ENCODE measurements at places on chromosomes 4 and X. TPM values are rescaled to one million over a fixed set of nuclear protein-coding genes. Genes with fewer than 3 reads are reported as not detected.

DNA sequence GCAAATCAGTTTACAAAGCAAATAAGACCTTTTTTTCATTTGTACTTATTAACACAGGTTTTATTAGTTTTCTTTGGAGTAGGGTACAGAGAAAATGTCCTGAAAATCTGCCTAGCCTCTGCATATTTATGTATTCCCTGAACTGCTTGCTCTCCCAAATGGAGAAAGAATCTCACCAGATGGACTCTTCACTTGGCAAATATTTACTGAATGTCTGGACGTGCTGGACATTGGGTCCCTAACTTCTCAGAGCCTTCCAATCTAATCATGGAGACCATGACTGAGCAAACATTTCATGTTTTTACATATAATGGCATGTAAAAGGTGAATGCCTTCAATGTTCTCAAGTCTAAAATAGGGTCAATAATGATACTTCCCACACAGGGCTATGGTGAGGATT lies 126.0 kb downstream of the CHRDL1 start:
- no peak for DNase-seq

- DNase-seq, result no peak
These were observed 415.5 kb upstream of the FAT1 start for GRCh38 chr4:187139141-187139540.

PPP1R3F gene
- 14.4 TPM for total RNA-seq

DNA sequence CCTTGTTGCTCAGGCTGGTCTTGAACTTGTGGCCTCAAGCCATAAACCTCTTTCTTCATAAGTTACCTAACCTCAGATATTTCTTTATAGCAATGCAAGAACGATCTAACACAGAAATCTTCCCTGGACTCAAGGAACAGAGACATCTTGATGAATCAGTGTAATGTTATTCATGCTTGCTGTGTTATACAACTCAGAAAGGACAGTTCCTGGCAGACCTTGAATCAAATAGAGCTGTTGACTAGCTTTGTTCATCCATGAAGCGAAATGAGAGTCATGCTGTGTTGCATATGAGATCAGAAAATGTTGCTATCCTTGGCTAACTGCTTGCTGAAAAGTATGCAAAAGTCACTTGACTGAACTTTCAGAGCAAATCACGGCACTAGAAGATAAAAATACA lies 72.6 kb upstream of the ARHGAP24 start:
- DNase-seq, result peak; percentile 54

DNA sequence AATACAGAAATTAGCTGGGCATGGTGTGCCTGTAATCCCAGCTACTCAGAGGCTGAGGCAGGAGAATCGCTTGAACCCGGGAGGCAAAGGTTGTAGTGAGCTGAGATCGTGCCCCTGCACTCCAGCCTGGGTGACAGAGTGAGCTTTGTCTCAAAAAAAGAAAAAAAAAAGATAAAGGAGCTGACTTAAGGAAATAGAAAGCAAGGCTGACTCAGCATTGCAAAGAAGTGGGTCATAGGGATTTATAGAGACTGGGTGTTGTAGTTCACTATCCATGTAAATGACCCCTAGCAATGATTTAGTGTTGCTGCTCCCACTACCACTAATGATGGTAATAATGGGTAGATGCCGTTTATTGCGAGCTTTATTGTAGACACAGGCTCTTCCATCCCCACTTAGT lies 47.6 kb downstream of the ADD1 start:
- DNase-seq, result no peak

GRCh38 chr4:159010100-159010499 lies 92.8 kb upstream of the RAPGEF2 start:
- no peak for DNase-seq

GRCh38 chr4:154612472-154613414 lies at the start of gene FGG:
FGG (minus strand) TSS chr4:154612656; CDS start chr4:154612609, 47 bp downstream.
- no peak for DNase-seq

USP27X gene
- total RNA-seq, result 2.3 TPM

HSPA4L gene
- 11.8 TPM for total RNA-seq

GLUD2 gene
- total RNA-seq, result 2.8 TPM

DNA sequence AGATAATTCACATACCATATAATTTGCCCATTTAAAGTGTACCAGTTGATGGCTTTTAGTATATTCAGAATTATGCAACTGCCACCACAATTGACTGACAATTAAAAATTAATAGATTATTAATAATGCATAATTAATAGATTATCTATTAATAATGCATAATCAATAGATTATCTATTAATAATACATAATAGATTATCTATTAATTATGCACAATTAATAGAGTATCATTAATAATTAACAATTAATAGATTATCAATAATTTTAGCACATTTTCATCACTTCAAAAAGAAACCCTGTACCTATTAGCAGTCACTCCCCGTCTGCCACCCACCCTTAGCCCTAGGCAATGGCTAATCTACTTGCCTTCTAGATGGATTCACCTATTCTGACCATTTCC lies 108.6 kb upstream of the NR3C2 start:
- DNase-seq, result no peak

GRCh38 chr4:123248085-123248659 lies 148.4 kb upstream of the SPRY1 start:
- no peak for DNase-seq

TMEM187 gene
- 9.4 TPM for total RNA-seq

EFHC2 gene
- 1.9 TPM for total RNA-seq

DNA sequence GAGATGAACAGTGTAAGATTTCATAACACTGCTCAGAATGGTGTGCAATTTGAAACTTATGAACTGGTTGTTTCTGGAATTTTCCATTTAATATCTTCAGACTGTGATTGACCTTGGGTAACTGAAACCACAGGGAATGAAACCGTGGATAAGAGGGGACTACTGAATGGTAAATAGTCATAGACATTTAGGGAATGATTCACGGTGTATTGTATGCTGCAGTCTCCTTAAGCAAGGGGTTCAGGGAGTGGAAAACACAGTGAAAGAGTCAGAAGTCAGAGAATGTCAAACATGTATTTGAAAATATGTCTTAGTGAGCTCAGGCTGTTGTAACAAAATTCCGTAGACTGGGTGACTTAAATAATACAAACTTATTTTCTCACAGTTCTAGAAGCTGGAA lies 398.2 kb upstream of the DIPK2B start:
- DNase-seq, result no peak

PFKFB1 gene
- total RNA-seq, result 0.21 TPM

DNA sequence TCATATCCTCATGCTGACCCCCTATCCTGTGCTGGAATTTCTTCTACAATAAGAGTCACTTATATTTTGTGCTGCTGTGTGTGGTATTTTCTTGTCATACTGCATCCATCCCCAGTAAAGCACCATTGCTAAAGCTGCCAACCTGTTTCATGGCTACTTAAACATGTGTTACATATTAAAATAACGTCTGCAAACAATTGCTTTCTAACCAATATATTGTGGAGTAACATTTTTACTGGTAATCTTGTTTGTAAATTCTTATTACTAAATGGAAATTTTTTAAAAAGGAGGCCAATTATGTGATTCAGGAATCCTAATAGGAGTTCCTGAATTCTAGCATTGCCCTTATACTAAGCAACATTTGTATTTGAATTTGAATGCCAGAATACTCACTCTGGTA lies 160.3 kb upstream of the VEGFC start:
- no peak for DNase-seq

DNA sequence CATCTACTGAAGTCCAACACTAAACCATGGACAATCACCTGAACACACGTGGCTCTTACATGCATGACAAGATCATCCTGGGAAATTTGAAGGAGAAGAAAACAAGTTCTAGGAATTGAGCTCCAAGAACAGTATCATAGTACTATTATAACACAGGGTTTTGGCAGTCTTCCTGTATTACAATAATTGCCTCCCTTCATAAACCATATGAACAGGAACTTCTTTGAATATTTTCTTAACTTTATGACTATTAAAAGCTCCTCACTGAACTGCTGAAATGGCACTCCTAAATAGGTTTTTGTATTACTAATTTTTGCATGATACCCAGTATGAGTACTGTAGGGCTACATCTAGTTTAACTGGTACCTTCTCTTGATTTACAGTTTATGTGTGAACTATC lies 130.0 kb downstream of the ZAR1 start:
- no peak for DNase-seq

DNA sequence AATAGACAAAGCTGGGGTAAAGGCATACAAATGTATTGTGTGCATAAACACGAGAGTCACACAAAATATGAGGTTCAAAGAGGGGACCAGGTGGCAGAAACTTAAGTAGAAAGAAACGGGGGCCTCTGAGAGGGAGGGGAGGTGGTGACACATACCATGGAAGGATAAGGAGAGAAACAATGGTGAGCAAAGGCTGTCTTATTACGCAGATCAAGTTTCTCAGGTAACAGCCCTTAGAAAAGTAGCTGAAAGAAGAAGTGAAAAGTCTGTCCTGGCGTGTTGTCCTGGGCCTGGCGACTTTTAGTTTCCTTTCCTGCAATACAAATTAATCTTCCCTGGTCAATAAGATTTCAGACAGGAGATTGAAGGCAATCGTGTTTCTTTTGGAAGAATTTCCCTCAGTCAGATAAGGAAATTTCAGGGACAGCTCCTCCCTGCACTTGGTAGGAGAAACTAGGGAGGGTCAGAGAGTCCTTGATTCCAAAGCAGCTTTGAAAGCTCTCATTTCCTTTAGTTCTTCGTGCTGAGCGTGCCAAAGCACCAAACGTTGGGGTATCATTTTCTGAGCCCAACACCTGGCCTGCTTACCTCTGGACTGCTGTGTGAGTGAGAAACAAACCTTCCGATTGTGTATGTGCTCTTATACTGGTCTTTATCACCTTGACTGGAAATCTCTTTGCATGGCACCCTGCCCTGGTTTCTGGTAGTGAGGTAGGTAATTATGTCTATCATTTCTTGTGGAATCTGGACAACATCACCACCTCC lies 676.7 kb upstream of the LCORL start:
- DNase-seq, result no peak

SLC9B1 gene
- total RNA-seq, result 2.7 TPM

- no peak for DNase-seq
These were observed 81.0 kb downstream of the MAGED4 start for GRCh38 chrX:52265713-52266112.

RASL11B gene
- total RNA-seq, result 2.1 TPM

- no peak for DNase-seq
These were observed 71.9 kb upstream of the TFDP3 start for GRCh38 chrX:133290076-133290475.

CXCL5 gene
- 0.72 TPM for total RNA-seq

GRCh38 chr4:88697141-88697540 lies 488 bp downstream of the NAP1L5 start:
- DNase-seq, result peak; percentile 50

DNA sequence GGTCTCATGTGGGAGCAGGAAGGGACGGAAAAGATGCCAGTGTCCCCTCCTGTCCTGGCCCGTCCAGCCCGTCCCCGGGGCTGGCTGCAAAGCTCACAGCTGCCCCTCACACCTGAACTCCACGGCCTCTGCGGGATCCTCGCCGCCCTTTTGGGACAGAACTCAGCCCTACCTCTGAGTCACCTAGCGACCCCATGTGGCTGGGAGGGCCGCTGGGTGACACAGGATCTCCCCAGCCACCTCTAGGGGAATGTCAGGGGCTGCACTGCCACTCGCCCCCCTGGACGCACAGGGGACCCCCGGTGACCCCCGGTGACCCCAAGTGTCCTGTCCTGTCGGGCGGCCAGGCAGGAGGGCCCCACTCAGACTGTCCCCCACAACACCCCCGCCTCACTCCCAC lies 748 bp downstream of the FAM9B start:
- DNase-seq, result no peak

OTUD6A gene
- not detected for total RNA-seq

DNA sequence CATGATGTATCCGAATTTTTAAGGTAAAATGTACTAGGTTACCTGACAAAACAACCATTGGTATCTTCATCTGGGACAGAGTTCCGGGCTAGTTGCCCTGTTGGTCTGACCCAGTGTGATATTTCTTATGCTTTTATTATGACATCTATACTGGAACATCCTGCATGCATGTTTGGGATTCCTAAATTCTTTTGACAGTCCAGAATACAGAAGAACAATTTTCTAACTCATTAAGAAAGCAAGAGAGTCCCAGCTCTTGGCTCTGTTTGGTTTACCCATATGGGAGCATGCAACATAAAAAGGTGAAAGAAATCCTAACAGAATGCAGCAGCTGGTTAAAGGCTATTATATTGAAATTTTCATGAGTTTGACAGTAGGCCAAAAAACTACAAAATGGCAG lies 247.7 kb upstream of the FTHL17 start:
- no peak for DNase-seq

DNA sequence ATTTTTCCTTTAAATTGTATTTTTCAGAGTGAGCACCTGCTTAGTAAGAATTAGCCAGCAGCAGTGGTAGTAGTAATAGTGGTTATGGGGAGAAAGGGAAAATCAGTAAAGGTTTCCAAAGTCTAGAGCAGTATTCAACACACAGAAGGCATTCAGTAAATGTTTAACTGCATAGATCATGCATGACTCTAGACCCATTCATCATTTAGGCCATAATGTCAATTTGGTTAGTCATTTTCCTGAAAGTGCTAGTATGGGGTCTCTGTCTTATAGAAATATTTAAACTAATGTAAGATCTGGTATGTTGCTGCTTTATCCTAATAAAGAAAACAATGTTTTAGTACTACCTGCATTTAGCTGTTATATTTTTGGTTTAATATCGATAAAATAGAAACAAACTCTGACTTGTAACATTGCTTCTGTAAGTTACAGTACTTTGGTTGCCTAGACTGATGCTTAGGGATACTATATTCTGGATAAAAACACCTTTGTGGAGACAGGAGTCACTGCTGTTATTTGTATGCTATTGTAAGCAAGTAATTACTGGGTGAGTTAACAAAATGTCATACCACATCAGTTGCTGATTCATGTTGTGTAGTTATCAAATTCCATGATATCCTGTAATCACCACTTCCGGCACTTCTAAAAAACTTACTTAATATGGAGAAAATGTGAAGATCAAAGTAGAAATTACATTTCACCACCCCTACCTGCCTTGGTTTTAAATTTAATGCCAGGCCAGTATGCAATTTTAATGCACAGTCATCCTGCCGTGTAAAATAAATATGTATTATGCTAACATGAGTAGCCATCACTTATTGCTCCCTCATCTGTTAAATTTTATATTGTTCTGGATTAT lies 115.8 kb upstream of the BMPR1B start:
- DNase-seq, result no peak

CLOCK gene
- 25.5 TPM for total RNA-seq

CDS1 gene
- 4.5 TPM for total RNA-seq

DNA sequence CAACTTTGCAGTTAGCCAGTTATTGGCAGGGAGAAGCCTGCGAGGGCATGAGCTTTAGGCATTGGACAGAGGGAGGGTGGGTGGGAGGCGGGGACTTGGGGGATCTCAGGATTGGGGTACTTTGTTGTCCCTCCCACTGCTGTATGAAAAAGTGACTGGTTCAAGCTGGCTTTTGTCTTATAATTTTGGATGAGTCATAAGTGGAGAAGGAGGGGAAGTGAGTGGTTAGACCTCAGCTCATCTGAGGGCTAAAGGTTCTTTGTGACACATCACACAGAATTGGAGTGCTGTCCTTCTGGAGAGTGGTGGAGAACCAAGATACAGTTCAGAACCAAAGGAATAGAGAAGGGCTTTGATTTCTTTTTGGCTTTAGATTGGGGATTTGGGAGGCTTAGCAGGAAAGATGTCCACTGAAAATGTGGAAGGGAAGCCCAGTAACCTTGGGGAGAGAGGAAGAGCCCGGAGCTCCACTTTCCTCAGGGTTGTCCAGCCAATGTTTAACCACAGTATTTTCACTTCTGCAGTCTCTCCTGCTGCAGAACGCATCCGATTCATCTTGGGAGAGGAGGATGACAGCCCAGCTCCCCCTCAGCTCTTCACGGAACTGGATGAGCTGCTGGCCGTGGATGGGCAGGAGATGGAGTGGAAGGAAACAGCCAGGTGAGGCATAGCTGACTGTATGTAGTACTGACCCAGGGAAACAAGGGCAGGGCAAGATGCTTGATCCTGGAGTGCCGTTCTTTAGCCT lies at the start of gene SLC4A4:
Gene SLC4A4 (plus strand): TSS at position 175 of the 748 bp plus-strand sequence.
- no peak for DNase-seq

GRCh38 chr4:108751321-108751720 lies 11.5 kb downstream of the ETNPPL start:
- DNase-seq, result no peak

All from tongue (tissue), 3 donors.